ENCODE measurements at places on chromosomes 3 and 15.

DNA sequence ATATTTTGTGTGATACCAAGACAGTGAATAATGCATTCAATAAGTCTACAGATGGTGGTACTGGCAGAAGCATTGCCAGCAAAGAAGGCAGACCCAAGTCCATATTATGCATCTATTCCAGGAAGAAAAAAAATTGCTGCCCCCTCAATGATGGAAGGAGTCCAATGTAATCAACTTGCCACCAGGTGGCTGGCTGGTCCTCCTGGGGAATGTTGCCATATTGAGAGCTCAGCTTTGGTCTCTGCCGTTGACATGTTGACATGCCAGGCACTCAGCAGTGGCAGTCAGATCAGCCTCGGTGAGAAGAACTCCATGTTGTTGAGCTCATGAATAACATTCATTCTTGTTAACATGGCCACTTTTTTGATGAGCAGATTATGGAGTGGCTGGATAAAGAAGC is 298.5 kb downstream of the IGSF11 start:
- DNase-seq, result no peak

GRCh38 chr3:45145223-45145622 is 955 bp downstream of the CDCP1 start:
- DNase-seq, result no peak

DNA sequence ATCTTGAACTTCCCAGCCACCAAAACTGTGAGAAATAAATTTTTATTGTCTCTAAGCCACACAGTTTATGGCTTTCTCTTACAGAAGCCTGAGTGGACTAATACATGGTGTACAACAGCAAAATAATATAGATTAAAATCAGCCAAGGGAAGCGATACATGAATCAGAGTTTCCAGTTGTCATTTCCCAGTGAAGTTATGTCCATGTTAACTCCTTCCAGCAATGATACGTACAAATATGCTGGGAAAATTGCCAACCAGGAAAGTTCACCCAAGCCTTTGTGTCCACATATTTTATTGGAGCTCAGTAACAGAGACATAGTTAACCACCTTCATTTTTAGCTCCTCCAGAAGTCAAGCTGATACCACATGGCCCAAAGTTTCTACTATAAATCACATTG is 280.9 kb upstream of the KCNMB2 start:
- DNase-seq, result no peak

GRCh38 chr3:82144811-82145210 is 383.4 kb upstream of the GBE1 start:
- DNase-seq, result no peak

DNA sequence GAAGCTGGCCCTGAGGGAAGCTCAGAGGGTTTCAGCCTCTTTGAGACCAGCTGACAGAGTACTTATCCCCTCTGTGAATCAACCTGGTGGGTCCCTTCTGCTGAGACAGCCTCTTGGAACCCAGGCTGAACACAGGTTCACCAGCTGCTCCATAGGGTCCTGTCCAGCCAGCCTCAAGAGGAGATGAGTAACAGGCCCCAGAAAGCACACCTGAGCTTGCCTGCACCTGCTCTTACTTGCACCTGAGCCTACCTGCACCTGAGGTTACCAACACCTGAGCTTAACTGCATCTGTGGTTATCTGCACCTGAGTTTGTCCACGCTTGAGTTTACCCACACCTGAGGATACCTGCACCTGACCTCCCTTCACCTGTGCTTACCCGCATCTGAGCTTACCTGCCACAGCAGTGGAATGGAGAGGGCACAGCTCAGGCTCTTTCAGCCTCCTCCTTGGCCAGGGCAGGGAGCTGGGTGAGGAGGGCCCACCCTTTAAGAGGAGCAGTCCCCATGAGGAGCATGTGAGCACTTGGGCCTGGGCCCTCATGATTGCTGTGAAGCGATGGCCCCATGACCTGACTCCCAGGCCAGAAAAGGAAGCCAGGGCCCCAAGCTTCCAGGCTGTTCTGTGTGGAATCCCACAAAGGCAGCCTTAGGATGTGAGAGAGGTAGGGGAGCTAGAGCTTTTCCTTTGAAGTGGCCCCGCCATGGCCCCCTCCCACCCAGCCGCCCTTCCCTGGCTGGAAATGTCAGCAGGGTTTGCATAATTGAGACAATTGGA is at the start of gene TRPM1:
TRPM1 (minus strand) TSS at position 464 of the 777 bp plus-strand sequence. CDS start 20,370 bp downstream, outside the sequence.
- DNase-seq, result no peak

- DNase-seq, result no peak
Observed at GRCh38 chr3:78588906-78589621, 1178.7 kb downstream of the ROBO1 start.

DNA sequence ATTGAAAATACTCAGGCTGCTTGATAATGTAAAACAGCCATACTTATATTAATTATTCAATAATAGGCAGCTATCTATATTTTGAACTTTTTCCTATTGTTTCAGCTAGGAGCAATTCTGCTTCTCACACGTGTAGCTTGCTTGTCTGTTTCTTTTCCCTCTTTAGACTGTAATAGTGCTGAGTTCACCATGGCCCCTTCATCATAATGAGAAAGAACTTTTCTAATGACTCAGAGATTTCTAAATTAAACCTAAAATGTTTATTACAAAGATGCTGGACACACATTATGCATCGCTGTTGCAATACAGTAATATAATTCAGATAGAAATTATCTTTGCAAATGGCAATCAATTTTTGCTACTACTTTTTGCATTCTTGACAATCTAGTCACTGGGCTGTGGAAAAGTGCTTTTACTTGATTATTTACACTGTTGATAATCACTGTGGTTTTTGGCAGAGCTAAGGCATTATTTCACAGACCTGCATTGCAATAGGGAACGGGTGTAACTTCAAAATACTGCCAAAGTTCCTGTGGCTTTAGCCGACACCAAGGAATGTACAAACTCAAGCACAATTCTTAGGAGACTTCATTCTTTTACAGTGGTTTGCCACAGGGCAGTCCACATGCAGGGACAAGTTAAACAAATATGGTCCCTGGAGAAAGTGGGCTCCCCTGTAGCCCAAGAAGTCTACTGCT is 281.0 kb upstream of the TBL1XR1 start:
- no peak for DNase-seq

- DNase-seq, result no peak
Observed at GRCh38 chr3:70557976-70558375, 245.5 kb upstream of the MDFIC2 start.

DNA sequence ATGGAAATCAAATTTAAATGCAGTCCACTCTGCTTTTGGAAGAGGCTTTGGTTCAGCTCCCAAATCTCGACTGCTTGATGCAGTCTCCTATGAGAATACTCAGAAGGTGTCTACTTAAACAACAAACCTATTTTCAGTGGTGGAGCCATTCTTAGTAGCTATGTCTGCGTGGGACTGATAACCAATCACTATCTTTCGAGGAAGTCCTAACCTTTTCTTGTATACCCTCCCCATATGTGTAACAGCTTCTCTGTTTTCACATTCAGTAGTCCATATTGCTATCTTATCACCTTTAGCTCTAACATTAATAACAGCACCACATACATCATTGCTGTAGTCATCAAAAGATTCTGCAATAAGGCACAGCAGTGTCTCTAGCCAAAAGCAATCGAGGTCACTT is 333.0 kb upstream of the ATP11B start:
- DNase-seq, result no peak

GRCh38 chr3:195239121-195239520 is 31.8 kb downstream of the XXYLT1 start:
- no peak for DNase-seq

DNA sequence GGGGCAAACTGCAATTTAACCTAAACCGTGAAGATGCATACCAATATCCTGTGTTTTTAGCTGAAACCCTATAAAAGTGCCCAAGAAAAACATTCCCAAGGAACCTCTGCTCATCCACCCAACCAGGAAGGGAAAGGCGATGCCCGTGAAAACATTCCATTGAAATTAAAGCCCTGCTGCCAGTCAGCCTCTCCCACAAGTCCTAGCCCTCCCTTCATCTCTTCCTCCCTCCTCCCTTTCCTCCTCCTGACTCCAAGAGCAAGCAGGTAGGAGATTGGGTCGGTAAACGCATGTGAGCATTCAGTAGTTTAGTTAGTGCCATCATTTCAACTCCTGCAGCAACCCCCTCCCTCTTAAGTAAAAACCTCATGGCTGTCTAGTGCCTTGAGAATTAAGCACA is 27.7 kb downstream of the HES1 start:
- no peak for DNase-seq

DNA sequence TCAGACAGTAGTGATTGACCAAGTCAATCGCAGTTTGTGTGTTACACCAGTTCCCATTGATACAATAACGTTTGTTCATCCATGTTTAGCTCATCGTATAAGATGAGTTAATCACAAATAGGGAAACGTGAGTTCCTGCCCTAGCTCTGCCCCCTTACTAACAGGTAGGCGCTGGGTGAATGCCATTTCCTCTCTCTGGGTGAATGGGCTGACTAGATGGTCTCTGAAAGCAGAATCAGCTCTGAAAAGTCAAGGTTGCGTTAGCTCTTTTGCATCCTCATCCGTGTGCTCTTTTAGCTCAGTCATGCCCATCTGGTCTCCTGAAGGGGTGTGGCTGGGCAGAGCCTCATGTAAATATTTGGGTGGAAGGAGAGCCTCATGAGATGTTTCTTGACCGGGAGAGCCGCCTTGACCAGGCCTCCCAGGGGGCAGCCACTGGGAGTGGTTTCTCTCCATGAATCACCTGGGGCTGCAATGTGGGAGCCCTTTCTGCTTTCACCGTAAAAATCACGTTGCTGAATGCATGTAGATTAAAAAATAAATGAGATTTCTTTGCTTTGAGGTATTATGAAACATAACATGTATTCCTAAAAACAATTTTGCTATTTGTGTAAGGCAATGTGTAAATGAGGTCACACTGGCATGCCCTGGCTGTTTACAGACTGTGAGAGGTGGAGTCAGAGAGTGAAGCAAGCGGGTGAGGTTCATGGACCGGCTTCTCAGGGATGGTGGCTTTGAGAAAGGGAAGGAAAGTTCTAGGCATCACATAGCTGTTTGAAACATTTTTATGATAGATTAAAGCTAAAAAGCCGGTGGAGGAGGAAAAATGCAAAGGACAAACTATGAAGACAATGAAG is 108.4 kb upstream of the RASGRP1 start:
- no peak for DNase-seq

DNA sequence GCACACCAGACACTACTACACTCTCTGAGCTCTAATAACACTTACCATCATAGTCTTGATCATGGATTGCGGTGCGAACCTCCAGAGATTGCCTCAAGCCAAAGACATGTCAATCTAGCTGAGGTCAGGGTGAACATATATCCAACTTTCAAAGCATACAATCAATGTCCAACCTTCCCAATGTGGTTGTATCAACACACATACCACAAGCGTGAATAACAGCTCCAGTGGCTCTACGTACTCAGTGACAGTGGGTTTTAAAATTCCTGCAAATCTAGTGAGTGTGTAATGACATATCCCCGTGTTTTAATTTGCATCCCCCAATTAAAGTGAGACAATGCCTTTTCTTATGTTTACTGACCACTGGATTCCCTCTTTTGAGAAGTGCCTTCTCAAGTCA is 29.6 kb downstream of the SFMBT1 start:
- DNase-seq, result no peak

DNA sequence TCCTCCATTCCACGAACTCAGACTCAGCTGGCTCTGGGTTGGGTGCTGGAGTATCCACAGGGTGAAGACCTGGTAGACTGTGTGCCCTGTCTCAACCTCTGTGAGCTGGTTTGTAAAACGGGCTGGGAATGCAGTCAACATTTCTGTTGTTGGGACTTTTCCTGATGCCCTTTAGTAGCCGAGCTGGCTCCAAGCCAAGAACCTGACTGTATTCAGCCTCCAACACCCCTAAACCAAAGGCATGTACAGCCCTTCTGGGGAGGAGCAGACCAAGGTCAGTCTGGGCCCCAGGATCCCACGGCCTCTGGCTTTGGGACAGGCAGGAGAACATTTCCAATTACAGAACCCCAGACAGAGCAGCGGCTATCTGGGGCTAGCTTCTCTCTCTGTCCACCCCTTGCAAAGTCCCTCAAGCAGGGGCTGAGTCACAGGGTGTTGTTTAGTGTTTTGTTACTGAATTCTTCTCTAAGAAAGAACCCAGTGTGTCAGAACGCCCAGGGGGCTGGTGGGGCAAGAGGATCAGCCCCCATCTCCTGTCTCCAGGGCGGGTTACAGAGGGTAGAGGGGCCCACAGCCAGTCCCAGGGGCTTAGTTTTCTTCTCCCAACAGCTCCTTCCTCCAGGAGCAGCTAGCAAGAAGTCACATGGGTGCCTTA is 56.8 kb upstream of the SLC6A6 start:
- no peak for DNase-seq

- no peak for DNase-seq
Observed at GRCh38 chr3:116285781-116286421, 159.4 kb downstream of the LSAMP start.

DNA sequence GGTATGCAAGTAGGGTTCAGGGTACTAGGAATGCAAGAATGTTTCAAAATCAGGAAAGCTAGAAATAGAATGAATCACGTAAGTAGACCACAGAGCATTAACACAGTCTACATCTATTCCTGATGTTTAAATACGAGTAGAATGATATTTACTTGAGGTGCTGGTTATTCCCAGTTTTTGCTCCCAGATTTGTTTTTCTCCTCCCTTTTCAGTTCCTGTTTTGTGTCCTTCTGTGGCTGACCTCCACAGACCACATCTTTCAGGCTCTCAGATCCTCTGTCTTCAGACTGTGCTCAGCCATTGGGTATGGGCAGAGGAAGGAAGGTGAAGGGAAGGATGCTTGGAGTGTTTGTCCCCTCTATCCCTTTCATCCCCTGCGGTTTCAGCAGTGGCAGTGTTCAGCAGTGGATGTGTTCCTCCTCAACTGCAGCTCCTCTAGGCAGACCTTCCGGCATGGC is 276.6 kb downstream of the ZNF621 start:
- DNase-seq, result no peak

DNA sequence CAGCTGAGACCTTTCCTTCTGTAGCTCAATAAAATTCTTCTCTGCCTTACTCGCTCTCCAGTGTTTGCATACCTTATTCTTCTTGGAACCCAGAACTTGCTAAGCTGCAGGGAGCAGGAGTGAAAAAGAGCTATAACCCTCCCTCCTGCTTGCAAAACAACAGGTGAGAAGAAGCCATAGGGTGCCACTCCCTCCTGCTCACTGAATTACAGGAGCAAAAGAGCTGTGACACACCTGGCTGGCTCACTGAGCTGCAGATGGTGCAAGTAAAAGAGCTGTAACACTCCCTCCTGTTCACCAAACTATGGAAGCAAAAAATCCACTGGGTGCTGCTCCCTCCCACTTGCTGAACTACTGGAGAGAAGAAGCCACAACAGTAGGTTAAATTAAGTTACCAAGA is 44.2 kb upstream of the C2CD4B start:
- DNase-seq, result no peak

GRCh38 chr3:6860954-6861624 is at the start of gene GRM7:
TSS of gene GRM7 (plus strand) at chr3:6861115.
- no peak for DNase-seq

DNA sequence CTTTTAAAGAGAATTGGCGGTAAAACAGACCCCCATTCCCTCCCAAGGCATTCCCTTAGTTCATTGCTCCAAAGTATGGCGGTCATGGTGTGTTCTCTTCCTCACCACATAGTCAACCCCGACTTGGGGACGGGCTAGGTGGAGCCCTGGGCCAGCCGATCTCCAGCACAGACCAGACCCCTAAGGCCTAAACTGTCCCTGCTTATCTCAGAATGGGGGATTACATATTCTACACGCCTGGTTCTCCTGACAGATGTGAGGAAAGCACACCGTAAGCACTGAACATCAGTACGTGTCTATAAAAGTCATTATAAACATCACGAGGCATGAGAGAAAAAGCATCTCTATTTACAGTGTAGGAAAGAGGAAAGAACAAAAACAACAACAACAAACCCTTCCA is 244.5 kb upstream of the STT3B start:
- DNase-seq, result no peak
